ENCODE measurements at places on chromosomes 4 and X.

DNA sequence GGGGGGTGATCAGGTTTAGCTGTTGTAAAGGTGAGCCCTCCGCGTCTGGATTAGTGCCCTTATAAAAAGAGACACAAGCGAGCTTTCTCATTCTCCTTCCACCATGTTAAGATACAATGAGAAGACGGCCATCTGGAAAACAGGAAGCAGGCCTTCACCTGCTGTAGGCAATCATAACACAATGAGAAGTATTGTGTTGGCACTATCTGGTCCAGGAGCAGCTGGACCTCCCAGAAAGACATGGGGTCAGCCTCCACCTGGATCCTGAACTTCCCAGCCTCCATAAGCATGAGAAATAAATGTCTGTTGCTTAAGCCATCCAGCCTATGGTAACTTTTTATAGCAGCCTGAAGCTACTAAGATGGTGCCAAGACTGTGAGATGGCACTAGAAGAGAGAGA lies 8.6 kb upstream of the SMIM20 start:
- no peak for DNase-seq

- DNase-seq, result no peak
These were observed 238.1 kb downstream of the PALLD start for GRCh38 chr4:168734703-168735678.

- no peak for DNase-seq
These were observed 22.3 kb downstream of the EFNB1 start for GRCh38 chrX:68851082-68851481.

- no peak for DNase-seq
These were observed 33.1 kb downstream of the STPG2 start for GRCh38 chr4:98110214-98110613.

DNA sequence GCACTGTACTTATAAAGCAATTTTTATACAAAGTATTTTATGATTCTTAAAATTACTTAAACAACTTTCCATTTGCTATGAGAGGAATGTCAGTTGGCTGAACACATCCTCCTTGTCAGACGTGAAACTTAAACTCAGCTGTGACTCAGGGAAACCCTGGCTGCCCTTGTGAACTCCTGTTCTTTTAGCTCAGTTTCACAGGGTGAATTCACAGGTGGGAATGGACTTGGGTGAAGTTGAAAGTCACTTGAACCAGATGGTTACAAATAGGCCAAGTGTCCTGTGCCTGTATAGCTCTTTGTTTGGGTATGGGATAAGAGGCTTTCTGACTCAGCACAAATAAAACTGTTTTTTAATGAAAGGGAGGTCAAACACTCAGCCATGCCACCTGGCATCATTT lies 67.4 kb upstream of the FAM47B start:
- DNase-seq, result no peak

GRCh38 chr4:42398871-42399331 lies 1.6 kb downstream of the SHISA3 start:
- no peak for DNase-seq

DNA sequence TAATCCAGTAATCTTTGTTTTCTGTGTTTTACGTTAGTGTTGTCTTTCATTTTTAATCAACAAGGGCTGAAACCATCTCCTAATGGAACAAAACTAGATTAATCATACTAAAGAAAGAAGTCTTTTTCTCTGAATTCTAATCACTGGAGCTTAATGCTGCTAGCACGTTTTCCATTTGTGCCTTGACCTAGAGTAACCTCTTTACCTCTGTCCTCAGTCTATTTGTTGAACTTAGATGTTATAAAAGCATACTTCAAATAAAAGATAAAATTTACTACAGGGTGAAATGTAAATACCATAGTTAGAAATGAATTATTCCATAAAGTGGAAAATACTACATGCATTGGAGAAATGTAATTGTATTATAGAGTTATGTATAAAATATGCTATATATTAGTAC lies 207.1 kb downstream of the NKX6-1 start:
- no peak for DNase-seq

DNA sequence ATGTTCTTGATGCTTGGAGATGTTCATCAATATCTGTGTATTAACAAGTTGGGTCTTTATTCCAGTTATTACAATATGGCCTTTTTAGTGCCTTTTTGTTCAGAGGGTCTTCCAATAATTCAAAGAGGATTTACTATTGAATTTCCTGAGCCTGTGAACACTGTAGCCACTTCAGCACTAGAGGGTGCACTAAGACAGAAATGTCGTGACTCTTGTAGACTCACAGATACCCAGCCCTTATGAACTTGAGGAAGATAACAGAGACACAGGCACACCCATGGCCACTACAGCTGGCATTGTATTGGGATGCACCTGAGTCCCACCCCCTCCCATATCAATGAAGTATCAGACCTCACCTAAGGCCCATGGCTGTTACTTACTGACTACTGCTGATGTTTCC lies 54.4 kb upstream of the ACTRT1 start:
- DNase-seq, result no peak

GRCh38 chr4:76753814-76754213 lies 144.1 kb downstream of the SOWAHB start:
- DNase-seq, result no peak

DNA sequence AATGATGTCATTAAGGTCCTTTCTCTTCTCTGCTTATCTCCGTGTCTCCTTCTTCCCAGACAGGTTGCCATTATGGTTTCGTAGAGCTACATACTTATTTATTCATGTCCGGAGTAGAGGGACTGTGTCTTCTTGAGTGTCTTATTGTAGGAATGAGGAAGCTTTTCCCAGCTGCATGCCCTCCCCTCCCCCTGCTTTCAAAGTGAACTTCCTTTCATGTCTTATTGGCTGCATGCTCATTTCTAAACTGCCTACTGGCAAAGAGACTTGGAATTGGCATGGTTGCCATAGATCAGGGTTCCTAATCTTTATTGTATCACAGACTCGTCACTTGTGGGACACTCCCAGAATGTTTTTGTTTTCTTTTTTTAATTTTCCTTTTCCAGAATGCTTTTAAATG lies 15.4 kb downstream of the VAMP7 start:
- no peak for DNase-seq

DNA sequence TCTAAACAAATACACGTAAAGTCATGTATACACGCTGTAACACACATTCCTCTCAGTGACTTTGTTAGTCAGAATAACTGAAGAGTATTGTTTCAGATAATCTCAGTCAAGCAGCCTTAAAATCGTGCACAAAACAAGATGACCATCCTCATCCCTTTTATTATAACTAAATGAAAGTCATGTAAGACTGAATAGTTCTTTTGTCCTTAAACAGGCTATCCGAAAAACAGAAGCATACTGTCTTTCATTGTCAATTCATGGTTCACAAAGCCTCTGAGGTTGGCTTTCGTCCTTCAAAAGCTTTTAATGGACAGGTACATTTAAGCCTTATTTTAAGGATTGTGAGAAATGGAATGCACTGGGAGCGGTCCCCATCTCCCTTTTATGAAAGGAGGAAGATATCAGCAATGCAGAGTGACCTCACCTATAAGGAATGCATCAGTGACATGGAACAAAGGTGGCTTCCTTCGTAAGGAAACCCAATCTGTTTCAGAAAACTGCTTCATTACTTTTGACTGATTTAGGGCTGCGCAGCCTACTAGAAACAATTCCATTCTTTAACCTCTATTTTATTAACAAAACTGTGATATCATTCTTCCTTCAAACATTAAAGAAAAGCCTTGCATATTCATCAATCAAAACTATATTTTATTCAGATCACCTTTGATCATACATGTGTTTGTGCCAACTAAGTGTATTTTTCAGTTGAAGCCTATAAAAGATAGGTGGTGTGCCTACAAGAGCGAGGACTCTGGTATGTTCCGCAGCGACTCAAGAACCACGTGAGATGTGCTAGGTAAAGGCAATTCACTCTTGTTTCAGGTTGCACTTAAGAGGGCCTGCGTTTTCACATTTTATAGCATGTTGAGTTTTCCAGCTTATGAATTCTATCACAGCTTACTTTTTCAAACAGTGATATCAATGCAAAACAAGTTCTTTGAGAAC lies 19.2 kb downstream of the SH3RF1 start:
- no peak for DNase-seq

GRCh38 chrX:72316408-72317110 lies 10.8 kb upstream of the CITED1 start:
- no peak for DNase-seq

DNA sequence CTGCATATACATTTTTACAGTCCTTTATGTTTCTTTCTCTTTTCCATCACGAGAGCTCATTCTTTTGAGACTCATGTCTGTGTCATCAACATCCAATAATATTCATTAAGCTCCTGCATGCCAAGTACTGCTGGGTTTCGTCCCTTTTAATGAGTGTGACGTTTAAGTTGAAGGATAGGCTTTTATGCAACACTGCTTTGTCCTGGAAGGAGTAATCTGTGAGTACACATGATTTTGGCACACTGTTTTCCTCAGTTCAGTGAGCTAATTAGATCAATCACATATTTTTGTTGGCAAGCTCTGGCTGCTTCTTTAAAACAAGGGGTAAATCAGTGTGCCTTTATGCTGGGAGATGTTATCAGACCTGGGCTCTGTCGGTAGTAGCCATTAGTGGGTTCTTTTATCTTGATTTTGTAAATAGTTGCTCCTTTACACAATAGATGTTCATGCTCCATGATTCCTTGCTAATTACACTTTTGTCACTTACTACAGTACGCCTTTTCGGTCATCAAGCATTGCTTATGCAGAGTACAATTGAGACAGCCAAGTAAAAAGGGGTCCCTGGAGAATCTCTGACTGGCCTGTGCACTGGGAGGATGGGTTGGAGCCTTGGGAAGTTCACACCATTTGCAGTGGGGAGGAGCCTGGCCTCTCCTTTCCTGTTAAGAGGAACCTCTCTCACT lies 132.6 kb downstream of the FHIP1A start:
- no peak for DNase-seq

GRCh38 chrX:1134156-1134555 lies 78.3 kb downstream of the CRLF2 start:
- no peak for DNase-seq

GRCh38 chrX:9885150-9885549 lies 82.0 kb upstream of the CLDN34 start:
- no peak for DNase-seq

DNA sequence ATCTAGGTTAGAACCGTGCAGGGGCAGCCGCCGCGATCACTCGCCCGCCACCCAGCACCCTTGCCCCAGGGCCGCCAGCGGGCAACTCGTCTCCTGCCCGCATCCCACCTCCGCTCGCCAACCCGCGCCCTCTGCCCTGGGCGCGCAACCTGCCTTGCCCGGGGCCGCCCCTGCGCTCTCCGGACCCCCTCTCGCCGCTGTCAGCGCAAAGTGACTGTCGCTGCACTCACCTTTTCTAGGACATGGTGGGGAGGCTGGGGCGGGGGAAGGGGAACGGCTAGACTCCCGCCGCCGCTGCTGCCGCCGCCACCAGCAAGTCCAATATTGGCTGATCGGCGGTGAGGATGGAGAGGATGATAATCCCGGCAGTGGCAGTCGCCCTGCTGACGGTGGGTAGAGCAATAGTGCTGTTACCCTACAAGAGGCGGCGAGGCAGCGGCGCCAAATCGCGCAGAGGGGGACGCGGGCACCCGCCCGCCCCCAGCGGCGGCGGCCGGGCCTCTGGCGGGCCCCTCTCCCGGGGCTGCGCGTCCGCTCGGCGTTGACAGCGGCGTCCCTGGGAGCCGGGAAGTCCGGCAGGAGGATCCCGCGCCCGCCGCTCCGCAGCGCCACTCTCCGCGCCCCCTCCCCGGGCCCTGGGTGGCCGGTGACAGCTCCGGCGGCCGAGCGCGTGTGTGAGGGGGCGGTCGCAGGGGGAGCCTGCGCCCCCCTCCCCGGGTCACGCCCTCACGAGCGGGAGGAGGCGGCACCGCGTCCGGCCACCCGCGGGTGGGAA lies 2.3 kb upstream of the NR3C2 start:
- DNase-seq, result no peak

DNA sequence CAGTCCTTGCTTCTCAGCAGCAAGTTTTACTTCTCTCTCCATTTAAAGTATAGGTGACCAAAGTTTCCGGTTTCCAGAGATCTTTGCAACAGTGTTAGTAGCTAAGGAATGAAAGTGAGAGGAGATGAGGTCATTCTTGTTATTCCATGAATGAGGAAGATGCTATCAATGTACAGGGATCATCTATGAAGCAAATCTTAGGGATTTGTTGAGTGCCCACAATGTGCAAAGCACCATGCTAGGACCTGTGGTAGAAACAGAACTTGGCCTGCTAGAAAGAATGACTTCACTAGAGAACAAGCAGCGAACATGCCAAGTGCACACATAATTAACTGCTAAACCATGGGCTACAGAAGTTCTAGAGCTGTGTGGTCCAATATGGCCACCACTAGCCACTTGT lies 112.5 kb downstream of the MID1 start:
- no peak for DNase-seq

GRCh38 chr4:7126981-7127380 lies 59.1 kb upstream of the GRPEL1 start:
- no peak for DNase-seq

DNA sequence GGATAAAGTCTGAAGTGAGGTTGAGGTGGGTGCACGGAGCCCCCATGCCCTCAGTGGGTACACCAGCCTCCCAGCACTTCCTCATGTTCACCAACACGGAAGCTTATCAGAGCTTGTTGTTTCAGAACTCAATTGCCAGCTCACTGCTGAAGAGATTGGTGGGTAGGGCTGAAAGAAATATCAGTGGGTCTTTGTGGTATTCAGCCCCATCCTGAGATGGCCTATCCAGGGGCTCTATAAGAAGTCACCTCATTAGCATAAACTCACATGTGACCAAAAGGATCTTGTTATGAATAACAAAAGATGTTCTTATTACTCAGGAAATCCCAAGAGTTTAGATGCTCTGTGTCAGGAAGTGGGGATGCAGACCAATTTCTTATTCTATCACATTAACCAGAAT lies 177.3 kb downstream of the ARHGAP10 start:
- DNase-seq, result no peak

GRCh38 chr4:114279066-114279465 lies 299.6 kb upstream of the ARSJ start:
- no peak for DNase-seq

GRCh38 chrX:106898462-106898861 lies 4.7 kb downstream of the RIPPLY1 start:
- DNase-seq, result no peak

GRCh38 chr4:159110961-159111360 lies 8.1 kb downstream of the RAPGEF2 start:
- no peak for DNase-seq

GRCh38 chr4:172996571-172997216 lies 171.9 kb upstream of the GALNT7 start:
- no peak for DNase-seq

GRCh38 chrX:101359966-101360365 lies 11.4 kb upstream of the TIMM8A start:
- DNase-seq, result no peak

- no peak for DNase-seq
These were observed 156.2 kb upstream of the PPP1R2C start for GRCh38 chrX:42934020-42934726.

DNA sequence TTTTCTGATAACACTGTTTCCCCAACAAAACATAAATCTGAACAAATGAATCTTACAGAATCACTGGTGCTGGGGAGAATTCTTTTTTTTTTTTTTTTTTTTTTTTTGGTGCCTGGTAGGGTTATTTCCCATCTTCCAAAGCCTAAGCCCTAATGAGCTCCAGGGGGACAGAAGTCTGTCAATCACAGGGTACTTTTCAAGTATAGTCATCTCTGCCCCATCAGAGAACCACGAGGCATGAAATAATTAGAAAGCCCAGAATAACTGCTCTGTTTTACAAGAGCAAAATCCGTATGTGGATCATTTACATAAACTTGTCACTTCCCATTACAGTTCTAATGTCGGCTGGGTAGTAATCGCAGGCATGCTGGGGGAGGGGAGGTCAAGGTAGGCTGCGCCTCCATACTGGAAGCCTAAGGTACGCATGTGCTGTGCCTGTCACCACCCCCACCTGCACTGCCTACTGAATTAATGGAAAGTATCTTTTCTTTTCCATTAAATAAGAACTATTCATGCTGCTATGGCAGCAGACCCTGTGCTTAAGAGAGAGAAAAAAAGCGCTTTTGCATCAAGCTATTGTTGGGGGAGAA lies 164.7 kb upstream of the LEF1 start:
- no peak for DNase-seq

All from stimulated activated CD4-positive, alpha-beta T cell treated with anti-CD3 and anti-CD28 coated beads, Interleukin-1b, Interleukin-23, amount 100 ng/mL, for 1 hour (primary cell).